ENCODE measurements at places on chromosomes 6 and 20.

DNA sequence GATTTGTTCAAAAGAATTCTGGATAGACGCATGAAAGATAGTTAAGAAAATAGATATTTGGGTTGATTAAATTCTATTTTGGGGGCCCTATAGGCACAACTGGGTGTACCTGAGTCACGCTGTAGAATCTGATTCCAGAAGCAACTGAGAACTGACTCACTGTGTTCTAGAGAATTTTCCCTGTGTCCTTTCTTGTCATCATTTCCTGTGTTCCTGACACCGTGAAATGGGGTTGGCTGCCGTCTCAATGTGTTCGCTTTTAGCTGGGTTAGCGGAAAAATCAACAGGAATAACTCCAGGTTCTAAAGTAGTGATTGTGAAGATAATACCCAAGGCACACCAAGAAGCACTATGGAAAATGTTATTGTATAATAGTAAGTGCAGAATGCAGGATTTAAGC lies 5.0 kb downstream of the GCNT2 start:
- DNase-seq = no peak

DNA sequence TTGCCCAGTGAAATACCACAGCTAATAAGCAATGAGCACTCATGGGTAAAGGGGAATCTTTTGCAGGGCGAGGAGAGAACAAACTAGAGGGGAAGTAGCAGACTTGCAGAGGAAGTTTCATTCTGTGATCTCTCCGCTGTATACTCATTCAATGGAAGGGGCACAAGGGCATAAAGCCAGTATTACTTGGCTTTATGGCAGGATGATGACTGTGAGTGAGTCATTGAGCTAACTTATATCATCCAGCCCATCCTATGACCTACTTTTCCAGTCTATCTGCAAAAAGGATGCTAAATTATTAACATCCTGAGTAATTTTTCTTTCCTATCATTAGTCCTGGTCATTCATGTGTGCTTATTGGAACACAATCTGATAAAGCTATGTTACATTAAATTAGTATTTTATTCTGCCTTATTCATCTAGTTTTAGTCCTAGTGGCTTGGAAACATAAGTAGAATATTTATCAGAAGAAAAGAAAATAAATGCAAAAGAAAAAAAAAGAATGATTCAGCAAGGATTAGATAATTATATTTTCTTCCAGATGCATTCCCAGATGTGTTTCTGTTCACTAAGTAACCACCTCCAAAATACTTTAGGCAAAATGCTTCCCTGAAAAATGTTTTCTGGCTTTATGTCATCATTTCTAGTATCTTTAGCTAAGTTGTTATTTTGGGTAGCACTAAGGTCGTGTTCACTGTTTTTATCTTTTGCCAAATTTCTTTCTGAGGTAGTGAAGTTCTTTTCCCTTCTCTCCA lies 471.7 kb downstream of the CDKAL1 start:
- DNase-seq = peak; percentile 49

- DNase-seq = no peak
These were observed 85.5 kb upstream of the PMEPA1 start for GRCh38 chr20:57795342-57795697.

- no peak for DNase-seq
These were observed 19.6 kb downstream of the DYNLRB1 start for GRCh38 chr20:34535857-34536256.

- DNase-seq = no peak
These were observed 93.6 kb upstream of the FAM184A start for GRCh38 chr6:119171864-119172588.

GRCh38 chr6:136506124-136506799 lies 44.0 kb downstream of the MAP7 start:
- no peak for DNase-seq

GRCh38 chr6:147099974-147100373 lies 104.2 kb upstream of the STXBP5 start:
- DNase-seq = peak; percentile 20

GRCh38 chr6:113476937-113477839 lies 380.0 kb upstream of the MARCKS start:
- no peak for DNase-seq

- no peak for DNase-seq
These were observed 59.7 kb downstream of the KIF13A start for GRCh38 chr6:17927705-17928104.

DNA sequence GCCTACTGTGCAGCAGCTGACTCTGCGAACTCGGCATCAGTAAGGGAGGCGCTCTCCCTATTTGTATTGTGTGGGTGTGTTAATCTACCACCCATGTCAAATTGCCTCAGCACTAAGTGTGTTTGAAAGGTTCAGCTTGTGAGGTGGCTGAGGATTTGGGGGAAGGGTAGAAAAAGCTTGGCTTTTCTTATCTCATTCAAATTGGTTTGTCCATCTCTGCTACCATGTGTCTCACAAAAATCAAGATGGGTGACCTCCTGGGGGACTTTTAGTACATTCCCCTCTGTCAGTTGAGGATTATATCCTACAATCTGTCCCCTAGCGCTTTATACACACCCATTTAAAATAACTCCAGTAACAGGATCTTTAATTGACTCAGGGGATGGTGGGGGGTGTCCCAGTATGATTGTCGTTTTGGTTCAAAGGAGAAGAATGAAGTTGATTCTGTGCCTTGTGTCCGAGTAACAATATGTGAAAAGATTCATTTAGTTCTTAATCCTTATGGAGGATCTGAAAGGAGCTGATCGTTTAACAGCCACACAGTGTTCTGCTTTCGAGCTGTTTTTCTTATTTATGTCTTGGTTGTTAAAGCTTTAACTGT lies 609.6 kb downstream of the PKHD1 start:
- DNase-seq = no peak

All from eye (tissue), 1 donor.